ENCODE measurements at places on chromosomes 3 and 15.

DNA sequence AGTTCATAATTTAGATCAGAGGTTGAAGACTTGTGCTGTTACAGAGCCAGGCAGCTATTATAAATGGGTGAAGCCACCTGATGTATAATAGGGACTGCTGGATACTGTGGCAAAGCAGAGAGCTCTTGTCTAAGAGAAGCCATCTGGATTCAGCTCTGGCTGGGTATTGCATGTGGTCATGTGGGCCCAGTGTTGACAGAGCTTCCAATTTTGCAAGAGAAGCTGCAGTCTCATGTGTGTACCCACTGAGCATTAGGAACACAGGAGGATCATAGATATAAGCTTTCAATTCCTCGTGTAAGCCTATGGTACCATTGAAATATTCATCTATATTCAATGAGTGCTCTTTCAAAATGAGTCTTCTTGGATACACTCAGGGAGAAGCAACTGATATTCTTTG is 303.9 kb upstream of the SLCO3A1 start:
- no peak for DNase-seq

- DNase-seq: no peak
Observed at GRCh38 chr3:136545664-136546268, 206.4 kb downstream of the STAG1 start.

DNA sequence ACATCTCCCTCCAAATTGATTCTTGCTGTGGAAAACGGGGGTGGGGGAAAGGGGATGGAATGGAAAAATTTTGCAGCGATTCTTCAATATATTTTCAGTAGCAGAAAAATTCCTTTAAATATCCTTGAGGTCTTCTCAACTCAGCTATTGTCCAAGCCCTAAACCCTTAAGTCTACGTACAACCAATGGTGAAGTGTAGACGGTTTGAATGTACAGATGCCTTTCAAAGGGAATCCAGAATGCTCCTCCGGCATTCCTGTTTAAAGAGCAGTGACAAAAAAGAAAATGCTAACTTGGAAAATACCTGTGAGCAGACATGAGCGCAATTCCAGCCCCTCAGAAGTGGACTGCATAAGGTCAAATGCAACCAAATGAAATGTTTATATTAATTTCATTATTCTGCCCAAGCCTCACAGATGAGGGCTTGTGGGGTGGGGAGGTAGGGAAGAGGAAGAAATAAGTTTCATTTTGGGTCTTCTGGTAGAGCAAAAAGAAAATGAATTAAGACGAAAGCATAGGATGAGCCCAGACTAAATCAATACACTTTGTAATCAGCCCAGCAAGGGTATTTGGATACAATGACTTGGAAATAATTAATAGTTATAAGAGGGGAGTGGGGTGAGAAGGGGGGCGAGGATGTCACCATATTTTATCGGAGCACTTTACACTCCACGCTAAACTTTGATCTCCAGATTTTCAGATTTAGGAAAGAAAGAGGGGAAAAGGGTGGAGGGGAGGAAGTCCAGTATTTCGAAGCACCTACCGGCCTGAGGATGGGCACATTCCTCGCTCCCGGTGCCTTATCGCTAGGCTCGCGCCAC is 2.7 kb downstream of the FOXP1 start:
- DNase-seq: no peak

- no peak for DNase-seq
Observed at GRCh38 chr3:111412656-111413055, 129.3 kb upstream of the CD96 start.

- DNase-seq: no peak
Observed at GRCh38 chr15:60374628-60375081, 23.1 kb downstream of the ANXA2 start.

DNA sequence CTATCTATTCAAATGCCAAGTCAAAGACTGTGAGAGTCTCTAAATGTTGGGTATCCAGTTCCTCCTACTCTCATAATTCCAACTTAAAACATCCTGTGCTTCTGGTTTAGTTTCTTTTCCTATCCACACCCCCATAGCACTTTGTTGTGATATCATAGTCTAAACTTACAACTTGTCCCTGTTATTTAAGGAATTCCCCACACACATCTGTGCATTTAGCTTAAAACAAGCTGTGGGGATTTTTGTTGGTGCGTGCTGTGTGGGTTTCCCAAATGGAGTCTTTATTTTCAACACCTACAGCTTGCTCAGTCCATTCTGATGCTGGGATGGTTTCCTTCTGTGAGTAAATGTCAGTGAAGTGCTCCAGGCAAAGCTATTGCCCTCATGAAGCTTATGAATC is 167.3 kb downstream of the GMNC start:
- DNase-seq: no peak

DNA sequence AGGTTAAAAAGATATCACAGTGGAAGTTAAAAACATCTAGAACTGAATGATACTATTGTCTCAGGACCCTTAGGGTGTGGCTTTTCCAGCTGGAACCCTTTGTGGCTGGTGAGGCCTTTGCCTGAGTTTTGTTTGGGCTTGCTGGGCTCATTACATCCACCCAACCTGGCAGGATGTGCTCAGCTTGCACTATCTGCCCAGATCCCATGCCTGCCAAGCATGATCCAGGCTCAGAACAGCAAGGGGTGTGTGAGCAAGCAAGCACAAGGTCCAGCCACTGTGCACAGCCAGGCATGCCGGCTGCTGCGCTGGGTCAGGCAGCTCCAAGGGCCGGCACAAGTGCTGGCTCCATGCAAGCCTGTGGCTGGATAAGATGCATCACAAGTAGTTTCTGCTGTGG is 512.7 kb upstream of the CDIN1 start:
- no peak for DNase-seq

- DNase-seq: peak; percentile 3
Observed at GRCh38 chr15:53197426-53197839, 407.3 kb upstream of the ONECUT1 start.

GRCh38 chr3:31488475-31489017 is 44.2 kb upstream of the STT3B start:
- DNase-seq: no peak

- no peak for DNase-seq
Observed at GRCh38 chr3:97901313-97902248, 70.7 kb downstream of the RIOX2 start.

DNA sequence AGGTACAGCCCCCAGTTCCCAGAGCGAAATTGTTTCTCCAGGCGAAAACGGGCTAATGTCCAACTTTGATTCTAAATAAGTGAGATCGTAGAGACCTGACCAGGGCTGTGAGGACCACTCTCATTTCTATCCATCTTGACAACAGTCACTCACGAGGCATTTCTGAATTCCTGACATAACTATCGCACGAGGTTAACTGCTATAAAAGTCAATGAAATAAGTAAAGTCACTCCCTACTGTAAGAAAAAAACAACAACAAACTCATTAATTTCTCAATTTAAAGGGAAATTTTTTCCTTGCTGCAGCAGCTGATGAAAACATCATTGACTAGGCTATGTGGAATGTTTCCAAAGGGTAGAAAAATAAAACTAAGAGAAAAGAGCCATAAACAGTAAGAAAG is 69.1 kb downstream of the GREM1 start:
- DNase-seq: no peak

- no peak for DNase-seq
Observed at GRCh38 chr3:62567097-62568021, 194.0 kb upstream of the FEZF2 start.

GRCh38 chr3:188853856-188854771 is 317.7 kb upstream of the TPRG1 start:
- DNase-seq: no peak

DNA sequence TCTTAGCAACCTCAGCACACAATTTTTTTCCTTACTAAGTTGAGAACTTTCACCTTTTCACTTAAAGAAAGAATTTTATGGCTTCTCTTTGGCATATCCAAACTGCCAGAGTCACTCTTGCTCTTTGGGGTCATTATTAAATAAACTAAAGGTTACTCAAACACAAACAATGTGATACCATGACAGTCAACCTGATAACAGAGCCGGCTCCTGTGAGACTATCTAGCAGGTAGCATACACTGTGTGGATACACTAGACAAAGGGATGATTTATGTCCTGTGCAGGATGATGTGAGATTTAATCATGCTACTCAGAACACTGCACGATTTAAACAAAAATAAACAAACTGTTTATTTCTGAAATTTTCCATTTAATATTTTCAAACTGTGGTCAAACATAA is 35.6 kb downstream of the LRRFIP2 start:
- no peak for DNase-seq

DNA sequence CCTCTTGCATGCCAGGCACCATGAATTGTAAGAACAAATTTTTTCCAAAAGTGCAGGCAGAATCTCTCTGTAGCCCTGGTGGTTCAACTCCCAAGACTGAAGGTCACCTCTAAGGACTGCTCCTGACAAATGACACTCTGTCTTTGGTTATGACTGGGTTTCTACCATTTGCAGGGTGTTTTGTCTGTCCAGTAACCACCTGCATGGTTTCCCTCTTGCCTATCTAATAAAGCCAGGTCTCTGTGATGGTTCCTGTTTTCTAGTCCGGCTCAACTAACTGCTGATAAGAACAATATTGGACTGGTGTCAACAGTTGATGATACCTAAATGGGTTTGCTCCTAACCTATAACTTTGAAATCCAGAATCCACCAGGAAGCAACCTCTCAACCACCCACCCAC is 43.7 kb downstream of the ATP8B4 start:
- DNase-seq: no peak

- no peak for DNase-seq
Observed at GRCh38 chr3:156535162-156535627, 19.7 kb downstream of the SSR3 start.

DNA sequence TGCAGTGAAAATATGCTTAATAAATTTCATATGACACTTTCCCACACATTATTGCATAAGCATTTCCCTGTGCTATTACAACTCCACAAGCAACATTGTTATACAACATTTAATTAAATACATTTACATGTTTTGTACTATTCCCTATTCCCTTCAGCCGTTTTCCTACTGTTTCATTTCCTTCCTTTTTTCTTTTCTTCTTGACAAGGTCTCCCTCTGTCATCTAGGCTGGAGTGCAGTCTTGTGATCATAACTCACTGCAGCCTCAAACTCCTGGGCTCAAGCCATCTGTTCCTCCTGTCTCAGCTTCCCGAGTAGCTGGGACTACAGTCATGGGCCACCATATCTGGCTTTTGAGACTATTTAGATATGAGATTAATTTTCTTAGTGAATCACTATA is 254.7 kb downstream of the NFKBIZ start:
- no peak for DNase-seq

- no peak for DNase-seq
Observed at GRCh38 chr3:141649871-141650270, 88.2 kb upstream of the RNF7 start.

- no peak for DNase-seq
Observed at GRCh38 chr15:38482572-38482971, 28.6 kb downstream of the FAM98B start.

DNA sequence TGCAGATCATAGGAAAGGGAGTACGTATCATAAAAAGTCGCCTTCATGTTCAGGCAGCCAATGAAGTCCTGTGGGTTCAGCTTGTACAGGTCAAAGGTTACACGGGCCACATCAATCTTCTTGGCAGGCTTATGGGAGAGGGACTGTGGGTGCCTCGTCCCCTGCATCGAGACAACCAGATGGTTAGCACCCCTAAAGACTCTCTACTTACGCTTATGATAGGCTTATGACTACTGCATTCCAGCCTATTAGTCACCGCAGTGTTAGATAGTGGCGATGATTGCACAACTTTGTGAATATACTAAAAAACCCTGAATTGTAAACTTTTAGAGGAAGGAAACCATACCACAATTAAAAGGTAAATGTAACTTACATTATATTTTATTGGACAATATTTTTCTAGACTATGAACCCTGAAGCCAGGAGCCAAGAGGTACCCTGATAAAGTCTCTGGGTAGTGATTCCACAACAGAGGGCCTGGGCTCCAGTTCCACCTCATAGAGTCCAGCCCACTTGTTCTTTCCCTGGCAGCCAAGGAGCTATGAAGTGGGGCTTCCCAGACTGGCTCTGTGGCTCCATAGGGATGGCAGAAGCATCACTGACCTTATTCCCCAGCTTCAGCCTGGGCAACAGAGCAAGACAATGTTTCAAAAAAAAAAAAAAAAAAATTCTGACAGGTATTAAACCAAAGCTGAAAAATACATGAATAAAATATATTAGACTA is 2.5 kb upstream of the FANCD2 start:
- DNase-seq: no peak

DNA sequence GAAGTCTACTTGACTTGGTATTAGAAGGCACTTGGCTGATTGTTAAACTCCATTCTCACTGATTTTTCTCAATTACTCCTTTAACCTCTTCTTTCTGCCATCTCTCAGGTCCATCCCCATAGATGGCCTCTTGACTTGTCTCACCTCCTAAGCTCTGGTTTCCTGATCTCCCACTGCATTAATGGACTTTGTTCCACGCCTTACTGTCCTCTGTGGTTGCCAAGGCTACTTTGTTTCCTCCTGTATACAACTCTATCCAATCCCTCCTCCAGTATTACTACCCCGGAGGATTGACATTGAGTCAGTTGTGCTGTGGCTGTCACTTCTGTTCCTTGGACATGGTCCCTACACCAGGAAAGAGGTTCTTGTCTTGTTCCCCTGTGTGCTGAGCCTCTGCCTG is 10.6 kb upstream of the GLCE start:
- no peak for DNase-seq

DNA sequence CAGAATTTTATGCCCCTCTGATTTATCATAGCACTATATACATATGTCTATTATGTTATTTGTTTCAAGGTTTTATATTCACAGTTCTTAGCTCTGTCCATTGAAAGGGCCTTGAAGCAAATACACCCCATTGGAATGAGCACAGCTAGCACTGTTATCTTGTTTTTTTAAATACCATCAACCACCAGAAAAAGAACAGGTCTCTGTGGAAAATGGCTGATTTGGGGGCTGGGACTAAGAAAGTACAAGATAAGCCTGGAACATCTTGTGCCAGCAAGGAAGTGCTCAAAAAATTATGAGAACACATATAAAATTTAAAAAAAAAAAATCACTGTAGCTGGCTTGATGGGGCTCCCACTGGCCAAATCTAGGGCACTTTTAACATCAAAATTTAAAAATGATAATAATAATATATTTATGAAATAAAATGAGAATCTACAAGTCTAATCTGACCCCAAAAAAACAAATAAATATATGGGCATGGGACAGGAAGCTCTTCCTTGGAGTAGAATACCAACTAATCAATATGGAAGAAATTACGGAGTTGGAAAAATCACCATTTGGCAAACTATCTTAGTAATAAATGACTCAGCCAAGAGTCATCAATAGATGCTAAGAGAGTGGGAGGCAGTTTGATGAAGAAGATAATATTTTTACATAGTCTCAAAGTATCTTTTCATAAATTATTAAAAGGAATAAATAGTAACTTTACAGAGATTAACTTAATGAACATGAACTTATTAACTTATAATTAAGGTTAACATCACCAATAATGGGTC is 20.5 kb downstream of the IFT80 start:
- DNase-seq: no peak

- peak; percentile 55 for DNase-seq
Observed at GRCh38 chr3:69082805-69083204, 1.9 kb upstream of the ARL6IP5 start.

- no peak for DNase-seq
Observed at GRCh38 chr15:30038667-30039523, 43.9 kb upstream of the GOLGA8J start.

Measured in stimulated activated CD8-positive, alpha-beta memory T cell treated with anti-CD3 and anti-CD28 coated beads, Interleukin-4, amount 100 ng/mL, for 24 hours (primary cell).